Activated CD4-positive, alpha-beta T cell treated with anti-CD3 and anti-CD28 coated beads, Interleukin-2, amount 50 U/mL, for 16 hours (primary cell): ENCODE measurements at places on chromosomes 7 and 10.

DNA sequence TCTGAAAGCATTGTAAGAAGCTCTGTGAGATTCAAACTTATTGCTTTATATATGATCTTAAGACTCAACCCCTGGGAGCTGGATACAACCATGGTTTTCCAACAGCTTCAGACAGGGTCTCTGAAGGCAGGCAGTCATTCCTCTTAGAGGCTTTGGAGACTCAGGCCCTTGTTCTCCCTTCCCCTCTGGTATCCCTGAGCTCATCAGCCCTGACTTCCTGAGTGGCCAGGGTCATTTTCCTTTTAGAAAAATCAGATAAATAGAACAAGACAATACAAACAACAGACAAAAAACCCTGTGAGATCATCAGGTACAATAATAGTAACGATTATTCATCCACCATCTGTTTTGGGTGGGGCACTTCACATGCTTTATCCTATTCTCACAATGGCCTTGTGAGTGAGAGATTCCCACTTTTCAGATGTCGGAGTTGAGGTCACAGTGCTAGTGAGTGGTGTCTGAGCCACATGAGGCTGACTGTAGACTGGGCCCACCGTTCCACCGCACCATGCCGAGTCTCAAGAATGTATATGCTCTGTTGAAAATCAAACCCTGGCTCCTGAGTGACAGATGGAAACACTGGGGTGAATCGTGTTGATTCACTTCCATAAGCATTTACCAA lies 144.2 kb downstream of the CXCL12 start:
- no peak for DNase-seq

DNA sequence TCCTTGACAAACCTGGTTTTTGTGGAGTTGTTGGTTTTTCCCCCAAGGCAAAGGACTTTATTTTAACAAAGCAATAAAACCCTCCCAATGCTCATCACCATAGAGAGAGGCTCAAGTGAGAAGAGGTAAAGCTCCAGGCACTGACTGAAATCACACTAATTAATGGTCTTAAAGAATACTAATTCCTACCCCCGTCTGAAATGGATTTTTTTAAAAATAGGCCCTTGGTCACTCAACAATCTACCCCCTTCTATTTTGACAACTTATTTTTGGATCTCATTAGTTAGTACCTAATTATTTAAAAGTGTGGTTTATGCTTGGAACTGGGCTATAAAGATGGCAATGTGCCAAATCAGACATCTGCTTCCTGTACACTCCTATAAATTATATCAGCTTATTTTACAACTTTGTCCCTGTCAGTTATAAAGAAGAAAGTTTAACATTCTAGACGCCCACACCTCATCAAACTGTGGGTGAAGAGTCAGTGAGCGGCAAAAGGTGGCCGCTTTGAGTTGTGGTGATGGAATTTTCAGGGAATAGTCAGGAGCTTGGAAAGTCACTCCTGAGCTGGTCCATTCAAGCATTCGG lies 10.6 kb downstream of the GLI3 start:
- no peak for DNase-seq

DNA sequence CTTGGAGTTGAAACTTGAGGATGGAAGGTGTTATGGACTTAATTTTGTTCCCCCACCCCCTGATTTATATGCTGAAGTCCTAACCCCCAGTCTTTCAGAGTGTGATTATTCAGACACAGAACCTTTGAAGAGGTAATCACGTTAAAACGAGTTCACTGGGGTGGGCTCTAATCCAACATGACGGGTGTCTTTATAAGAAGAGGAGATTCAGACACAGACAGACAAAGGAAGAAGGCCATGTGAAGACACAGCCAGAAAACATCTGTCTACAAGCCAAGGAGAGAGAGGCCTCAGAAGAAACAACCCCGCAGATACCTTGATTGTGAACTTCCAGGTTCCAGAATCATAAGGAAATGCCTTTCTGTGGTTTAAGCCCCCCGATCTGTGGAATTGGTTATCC lies 37.0 kb downstream of the GHRHR start:
- DNase-seq: no peak

- no peak for DNase-seq
Measured at GRCh38 chr7:141640239-141640840, 61.6 kb downstream of the DENND11 start.

DNA sequence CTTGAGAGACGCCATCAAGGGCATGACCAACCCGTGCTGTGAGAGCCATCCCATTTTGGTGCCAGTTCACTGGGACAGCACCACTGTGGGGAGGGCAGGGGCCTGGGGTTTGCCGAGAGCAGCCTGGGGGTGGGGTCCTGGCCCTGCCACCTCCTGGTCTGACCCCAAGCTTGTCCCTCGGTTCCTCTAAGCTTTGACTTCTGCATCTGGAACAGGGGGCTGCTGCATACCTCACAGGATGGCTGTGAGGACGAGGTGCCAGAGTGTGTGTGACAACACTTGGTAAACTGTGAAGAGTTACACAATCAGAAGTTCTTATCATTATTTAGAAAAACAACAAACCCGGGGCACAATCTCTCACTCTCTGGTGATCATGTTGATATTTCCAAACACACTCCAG lies 89.9 kb downstream of the CRTAC1 start:
- no peak for DNase-seq

- no peak for DNase-seq
Measured at GRCh38 chr7:83681200-83681778, 32.4 kb upstream of the SEMA3E start.

- DNase-seq: no peak
Measured at GRCh38 chr7:152869677-152870051, 110.1 kb downstream of the ACTR3B start.

GRCh38 chr10:89153116-89153515 lies 54.0 kb downstream of the CH25H start:
- DNase-seq: no peak

DNA sequence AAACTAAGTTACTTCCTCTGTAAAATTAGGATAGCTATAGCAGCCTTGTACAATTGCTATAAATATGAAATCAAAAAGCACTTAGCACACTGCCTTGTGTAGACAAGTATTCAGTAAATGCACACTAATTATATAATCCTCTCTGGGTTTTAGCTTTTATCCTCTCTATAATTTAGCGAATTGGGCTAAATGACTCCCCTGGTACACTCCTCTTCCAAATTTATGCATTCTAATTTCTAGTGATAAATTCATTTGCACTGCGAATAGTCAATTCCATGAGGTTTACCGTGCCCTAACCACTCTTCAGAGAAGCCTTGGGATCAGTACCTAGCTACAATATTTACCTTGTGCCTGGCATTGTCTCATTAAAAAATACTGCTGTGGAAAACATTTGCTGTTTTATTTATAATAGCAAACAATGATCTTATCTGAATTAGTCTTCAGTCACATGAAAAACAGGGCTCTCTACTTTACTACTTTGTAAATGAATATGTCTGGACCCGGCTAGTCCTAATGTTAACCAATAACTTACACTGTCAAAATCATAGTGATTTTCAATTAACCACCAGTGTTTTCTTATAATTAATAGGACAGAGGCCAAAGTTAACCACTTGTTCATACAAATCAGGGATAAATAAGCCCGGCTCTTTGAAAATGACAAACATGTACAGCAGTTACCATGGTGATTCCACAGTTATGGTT lies 577.9 kb downstream of the IPMK start:
- no peak for DNase-seq

DNA sequence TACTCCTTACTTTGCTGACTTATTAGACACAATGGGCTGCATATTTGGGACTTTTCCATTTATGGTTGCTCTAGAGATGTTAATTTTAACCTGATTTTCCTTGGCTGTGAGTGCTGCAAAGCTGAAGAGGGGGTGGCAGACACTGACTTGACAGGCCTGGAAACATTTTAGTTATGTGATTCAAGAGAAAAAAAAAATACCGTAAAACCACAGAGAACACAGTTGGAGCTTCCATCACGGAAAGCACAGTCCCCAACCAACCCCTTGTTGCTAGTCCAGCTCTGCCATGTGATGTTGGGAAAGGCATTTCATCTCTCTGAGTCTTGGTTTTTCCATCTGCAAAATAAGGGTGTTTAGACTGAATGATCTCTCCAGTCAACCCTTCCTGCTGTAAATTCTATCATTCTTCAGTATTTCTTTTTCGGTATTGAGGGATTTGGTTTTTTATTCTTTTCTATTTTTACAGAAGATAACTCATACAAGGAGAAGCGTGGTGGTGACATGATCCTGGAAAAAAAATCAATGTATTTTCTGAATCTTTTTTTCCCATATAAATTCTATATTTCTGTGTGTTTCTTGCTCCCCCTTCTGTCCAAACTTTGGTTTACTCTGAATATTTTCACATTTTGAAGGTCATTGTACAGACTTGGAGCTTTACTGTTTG lies 246.1 kb downstream of the REEP3 start:
- no peak for DNase-seq

DNA sequence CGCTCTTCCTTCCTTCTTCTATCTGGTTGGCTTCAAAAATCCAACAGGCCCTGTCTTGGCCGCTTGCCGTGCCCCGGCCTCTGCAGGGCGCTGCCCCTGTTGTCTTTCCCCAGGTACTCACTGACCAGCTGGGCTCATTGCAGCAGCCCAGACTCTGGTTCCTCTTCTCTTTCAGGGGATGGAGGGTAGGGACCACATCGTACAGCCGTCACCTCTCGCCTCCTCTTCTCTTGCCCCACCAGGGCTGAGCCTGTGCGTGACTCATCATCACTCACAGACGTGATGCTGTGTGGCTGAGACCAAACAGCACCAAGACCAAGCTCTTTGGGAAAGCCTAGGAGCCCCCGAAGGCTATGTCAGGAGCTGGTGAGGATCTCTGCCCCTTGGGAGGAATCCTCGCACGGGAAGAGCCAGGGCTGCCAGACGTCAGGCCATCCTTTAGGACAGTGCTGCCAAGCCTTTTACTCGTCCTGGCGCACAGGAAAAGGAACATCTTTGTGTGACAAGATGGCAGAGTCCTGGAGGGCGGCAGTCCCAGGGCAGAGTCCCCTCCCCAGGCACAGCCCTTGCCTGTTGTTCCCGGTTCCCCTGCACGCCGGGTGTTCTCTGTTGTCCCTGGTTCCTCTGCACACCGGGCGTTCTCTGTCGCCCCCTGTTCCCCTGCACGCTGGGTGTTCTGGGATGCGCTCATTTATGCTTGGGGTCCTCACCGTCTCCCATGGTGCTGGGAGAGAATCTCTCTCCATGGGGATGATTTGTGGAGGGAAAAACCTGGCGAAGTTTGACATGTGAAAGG lies 188.5 kb upstream of the SHH start:
- no peak for DNase-seq
